ENCODE measurements at places on chromosomes 2 and 18.
A peak's percentile ranks its signal among the peaks of the same experiment; 100 is the strongest.

- no peak for DNase-seq
These were observed 25.7 kb upstream of the ZSWIM2 start for GRCh38 chr2:186874713-186875112.

GRCh38 chr2:160180172-160180571, 19.9 kb downstream of the ITGB6 start:
- DNase-seq, result no peak

DNA sequence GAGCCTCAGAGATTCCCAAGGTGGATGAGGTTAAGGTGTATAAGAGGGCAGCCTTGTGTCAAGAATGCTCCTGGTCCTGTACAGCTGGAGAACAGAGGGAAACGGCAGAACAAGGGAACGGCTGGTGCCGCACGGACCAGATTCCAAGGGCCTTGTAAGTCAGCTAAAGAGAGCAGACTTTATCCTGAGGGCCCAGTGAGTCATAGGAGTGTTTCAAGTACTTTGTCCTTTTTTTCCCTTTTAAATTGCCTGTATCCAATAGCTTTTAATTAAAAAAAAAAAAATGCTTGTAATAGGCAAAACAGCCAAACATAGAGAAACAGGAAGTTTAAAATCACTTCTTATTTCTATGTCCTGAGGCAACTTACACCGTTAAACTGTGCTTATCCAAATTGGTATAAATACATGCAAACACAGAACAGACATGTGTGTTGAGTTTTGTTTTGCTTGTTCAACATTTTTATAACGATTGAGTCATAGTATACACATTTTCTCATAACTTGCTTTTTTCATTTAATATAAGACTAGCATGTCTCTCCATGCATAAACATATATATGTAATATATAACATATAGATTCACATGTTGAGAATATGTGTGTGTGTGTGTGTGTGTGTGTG, 42.1 kb upstream of the EVA1A start:
- DNase-seq, result no peak

- no peak for DNase-seq
These were observed 18.5 kb downstream of the BIRC6 start for GRCh38 chr2:32375228-32375892.

DNA sequence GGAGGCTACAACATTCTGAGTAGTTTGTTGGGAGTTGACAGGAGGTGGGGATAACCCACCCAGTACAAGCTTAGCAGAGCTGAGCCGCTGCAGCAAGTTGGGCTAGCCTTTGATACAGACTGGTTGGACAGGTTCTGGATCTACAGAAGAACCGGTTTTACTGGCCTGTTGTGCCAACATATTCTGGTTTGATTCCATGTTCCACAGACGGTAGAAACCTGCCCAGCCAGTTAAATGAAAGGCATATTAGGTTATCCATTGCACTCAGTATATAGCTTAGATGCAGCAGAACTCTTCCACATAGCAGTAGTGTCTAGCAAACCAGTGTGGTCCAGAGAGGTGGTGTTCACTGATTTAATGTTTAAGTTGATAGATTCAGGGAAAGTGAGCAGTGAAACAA, 19.3 kb upstream of the RBBP8 start:
- no peak for DNase-seq

GRCh38 chr2:150441226-150441625, 46.2 kb downstream of the RND3 start:
- DNase-seq, result no peak

GRCh38 chr2:60440079-60440766, 113.2 kb downstream of the BCL11A start:
- no peak for DNase-seq

- DNase-seq, result no peak
These were observed 174.6 kb downstream of the NCK2 start for GRCh38 chr2:105919191-105919811.

GRCh38 chr2:206886696-206887095, 52.6 kb upstream of the CPO start:
- DNase-seq, result no peak

- no peak for DNase-seq
These were observed 5.8 kb downstream of the ARHGAP25 start for GRCh38 chr2:68740400-68740914.

- no peak for DNase-seq
These were observed 28.9 kb upstream of the ITGA6 start for GRCh38 chr2:172398440-172398839.

DNA sequence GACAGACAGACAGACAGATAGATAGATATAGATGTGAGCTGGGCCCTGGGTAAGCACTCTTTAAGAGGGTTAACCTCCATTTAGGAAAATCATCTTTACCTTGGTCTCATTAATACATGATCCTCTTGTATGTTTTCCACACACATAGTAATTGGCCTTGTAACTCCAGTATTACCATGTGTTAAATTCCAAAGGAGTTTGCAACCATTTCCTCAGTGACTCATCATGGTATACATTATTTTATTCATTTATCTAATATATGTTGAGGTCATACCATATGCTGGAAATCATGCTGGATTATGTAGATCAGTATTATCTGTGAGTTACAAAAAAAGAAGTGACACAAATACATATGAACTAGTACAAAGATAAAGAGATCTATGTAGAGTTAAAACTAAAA, 504.3 kb downstream of the DCC start:
- no peak for DNase-seq

DNA sequence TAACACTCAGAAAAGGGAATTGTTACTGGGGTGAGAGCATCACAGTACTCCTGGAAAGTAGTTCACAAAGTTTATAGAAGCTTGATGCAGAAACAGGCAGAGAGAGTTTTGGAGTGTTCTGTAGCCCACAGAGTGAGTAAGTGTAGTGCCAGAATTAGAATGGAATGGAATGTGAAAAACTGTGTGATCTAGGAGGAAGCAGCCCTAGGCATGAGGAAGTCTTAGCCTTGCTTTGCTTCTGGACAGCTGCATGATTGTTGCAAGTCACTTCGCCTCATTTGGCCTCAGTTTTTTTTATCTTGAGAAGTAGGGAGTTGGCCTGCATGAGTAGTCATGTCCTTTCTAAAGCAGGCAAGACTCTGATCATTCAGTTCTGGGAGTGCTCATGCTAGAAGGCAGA, 10.9 kb downstream of the SERPINB12 start:
- no peak for DNase-seq

DNA sequence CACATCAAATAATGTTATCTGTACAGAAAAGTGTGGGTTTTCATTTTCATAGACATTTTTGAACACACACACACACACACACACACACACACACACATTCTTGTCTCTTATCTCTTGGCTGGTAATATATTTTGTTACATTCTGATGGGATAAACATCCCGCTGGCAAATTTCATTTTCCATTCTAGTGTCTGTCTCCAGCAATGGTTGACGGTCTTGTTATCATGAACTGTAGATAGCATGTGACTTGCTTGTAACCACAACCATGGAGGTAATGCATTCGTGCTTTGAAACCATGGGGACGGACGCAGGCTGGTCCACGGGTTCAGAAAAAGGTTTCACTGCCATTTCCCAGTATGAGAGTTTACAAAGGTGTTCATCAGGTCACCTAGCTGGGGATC, 156.4 kb downstream of the PPP1R1C start:
- no peak for DNase-seq

- no peak for DNase-seq
These were observed 138.1 kb downstream of the BARD1 start for GRCh38 chr2:214671319-214671885.

- no peak for DNase-seq
These were observed 16.8 kb upstream of the LYPD6 start for GRCh38 chr2:149313512-149313972.

DNA sequence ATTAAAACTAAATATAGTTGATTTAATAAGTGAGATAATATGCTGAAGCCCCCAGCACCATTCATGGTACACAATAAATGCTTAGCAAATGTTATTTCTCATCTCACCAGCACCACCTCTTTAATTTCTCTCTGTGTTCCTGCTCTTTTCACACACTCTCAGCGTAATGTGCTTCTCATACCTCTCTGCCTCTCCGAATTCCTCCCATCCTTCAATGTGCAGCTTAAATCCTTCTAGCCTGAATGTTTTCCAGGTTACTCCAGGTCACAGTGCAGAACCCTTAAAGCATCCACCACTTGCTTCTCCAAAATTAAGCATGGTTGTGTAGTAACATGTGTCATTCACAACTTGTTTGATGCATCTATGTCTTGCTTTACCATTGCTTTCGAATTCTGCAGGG, 119.6 kb downstream of the MCFD2 start:
- DNase-seq, result no peak

GRCh38 chr18:5296706-5297320, 1.3 kb upstream of the ZBTB14 start:
- DNase-seq, result peak; percentile 75

DNA sequence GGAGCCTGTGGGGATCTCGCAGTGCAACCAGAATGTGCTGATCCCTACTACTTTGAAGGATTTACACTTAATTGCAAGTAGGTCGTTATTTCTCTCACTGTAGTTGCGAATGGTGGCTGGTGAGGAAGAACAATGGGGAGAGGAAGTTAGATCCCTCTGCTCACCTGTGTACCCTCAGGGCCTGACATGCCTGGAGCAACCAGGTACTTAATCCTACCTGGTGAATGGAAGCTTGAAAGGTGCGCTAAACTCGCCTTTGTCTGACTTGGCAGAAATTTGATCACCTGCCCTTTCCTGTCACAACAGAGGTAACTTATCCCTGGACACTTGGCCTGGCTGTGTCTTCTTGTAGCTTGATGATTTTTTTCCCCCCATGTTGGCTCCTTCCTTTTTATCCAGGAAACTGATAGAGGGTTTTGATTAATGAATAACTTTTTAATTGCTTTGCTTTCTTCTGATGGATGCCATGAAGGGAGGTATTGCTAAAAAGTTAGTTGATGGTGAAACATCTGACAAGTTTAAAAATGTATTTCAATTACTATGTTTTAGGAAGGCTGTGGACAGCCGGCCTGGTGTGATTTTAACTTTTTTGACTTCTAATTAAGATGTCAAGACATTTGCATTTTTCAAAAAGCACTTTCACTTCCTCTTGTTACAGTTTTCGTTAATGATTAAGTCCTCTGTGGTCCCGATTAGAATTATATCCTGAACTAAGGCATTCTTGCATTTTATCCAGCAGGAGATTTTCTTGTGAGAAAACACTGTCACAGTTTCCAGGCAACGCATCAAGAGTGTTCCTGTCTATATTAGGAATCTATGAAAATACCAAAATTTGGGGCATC, 9.2 kb downstream of the SGPP2 start:
- DNase-seq, result no peak
